ENCODE measurements at places on chromosomes 2 and 18.

DNA sequence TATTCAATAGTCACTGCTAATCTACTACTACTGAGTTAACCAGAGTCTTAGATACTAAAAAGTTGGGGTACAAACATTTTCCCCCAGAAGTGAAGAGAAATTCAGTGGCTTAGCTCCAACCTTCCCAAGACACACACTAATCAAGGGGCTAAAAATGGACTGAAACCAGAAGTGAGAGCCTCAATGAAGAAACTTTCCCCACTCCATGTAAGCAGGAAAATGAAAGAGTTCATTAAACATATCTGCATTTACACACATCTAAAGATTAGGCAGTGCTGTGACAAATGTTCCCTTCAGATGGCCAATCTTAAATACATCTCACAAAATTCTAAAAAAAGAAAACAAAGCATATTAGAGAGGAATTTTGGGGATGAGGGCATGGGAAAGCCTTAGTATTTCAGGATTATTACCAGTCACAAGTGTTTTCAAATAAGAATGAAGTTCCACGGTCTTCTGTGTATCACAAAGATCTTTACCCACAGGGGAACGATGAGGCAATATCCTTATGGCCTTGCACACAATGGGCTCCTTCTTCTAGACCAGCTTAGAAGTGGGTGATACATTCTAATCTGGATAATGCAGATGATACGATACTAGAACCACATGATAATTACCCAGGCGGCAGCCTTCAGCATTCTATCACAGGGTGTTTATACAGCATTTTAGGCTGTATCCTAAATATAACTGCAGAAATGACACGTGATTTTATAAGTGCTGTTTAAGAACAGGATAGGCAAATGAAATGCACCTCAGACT is 17.1 kb downstream of the ANKRD44 start:
- DNase-seq = peak; percentile 32

- no peak for DNase-seq
These were observed 1.7 kb upstream of the PER2 start for GRCh38 chr2:238290091-238290509.

- no peak for DNase-seq
These were observed 212.2 kb upstream of the RAB12 start for GRCh38 chr18:8397034-8397433.

- DNase-seq = no peak
These were observed 39.2 kb upstream of the PNPT1 start for GRCh38 chr2:55732854-55733253.

GRCh38 chr2:105397025-105397722 is 1.7 kb downstream of the FHL2 start:
- no peak for DNase-seq

DNA sequence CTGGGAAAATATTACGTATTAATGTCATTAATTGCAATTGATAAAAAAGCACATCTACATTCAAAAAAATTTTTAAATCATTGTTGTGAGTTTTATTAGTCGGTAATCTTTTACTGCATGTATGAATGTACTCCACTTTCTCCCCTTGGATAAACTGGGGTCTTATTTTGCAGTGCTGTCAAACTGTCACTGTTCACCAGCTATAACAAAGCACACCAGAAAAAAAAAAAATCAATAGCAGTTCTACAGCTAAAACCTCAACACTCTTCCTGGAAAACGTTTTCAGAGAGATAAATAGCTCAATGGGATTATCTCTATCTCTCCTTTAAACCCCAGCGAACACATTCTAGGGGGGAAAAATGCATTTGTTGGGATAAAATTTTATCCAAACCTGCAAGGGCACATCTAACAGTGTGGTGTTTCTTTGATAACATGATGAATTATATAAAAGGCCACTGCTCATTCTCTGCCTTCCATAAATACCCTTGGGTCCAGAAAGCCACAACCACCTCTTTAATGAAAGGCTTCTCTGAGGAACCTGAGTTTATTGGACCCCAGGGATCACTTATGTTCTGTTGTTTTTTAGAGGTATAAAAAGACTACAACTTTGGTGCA is 219.9 kb downstream of the CDH20 start:
- DNase-seq = no peak

DNA sequence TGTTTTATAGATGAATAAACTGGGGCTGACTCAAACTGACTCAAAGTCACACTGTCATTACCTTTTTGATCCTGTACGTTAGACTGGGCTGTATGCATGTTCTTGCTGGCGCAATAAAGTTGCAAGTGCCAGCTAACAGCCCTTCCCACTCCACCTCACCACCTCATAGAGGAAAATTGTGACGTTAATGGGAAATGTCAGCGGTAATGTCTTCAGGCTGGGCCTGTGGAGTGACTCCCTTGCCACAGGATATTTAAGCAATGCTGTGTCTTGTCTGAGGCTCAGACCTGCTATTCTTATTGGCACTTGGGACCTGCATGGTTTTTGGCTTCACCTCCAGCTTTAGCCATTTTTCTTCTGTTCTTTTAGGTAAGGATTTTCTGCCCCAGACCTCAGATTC is 25.2 kb upstream of the CASP10 start:
- DNase-seq = no peak

GRCh38 chr2:121363632-121364420 is 78.8 kb upstream of the TFCP2L1 start:
- DNase-seq = no peak

GRCh38 chr2:233833345-233833744 is 21.0 kb downstream of the HJURP start:
- no peak for DNase-seq

DNA sequence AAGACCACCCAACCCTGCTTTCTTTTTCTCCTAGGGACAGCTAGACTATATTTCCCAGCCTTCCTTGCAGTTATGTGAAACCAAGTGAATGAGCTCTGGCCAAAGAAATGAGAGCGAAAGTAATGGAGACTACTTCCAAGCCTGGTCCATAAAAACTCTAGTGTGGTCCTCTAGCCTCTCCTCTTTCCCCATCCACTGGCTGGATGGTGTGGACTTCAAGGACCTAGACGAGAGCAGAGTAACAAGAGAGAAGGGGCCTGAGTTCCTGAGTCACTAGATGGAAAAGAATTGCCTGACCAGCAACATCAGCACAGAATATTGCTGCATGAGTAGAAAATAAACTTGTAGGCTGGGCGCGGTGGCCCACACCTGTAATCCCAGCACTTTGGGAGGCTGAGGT is 2.9 kb upstream of the TMSB10 start:
- no peak for DNase-seq

- DNase-seq = no peak
These were observed 38.2 kb upstream of the RAB27B start for GRCh38 chr18:54790109-54790508.

DNA sequence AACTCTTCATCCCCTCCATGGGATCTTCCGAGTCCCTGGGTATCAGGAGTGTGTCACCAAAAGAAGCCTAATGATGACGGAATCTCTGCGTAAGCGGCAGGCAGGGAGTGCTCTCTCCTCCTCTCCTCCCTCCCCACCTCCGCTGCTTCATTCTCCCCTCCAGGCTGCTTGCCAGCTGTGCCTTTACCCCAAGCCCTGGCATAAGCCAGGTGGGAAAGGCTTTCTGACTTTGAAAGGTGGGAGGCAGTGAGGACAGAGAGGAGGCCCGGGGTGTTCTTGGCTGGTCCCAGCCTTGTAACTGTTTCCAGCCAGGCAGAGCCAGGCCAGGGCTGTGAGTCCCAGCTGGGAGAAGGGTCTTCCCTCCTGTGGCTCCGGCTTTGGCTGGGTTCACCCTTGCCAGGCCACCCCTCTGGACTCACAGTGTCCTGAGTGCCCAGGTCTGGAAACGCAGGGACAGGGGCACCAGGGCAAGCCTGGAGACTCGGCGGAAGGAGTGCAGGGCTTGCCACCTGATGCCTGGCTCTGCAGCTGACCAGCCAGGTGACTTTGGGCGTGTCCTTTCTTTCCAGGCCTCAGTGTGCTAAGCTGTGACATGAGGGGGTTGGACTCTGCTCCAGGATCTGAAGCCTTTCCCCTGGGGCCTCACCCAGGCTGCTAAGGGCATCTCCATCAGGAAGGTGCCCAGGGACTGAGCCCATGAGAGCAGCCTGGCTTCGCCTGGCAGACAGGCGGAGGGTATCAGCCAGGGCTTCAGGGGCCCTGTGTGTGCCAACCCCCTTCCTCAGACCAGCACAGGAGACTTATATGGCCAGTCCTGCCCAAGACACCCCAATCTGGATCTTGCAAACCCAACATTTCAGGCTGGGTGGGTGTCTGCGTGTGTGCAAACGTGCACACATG is 32.7 kb upstream of the HPCAL1 start:
- no peak for DNase-seq

- DNase-seq = no peak
These were observed 149.8 kb downstream of the KLHL29 start for GRCh38 chr2:23534771-23535170.

DNA sequence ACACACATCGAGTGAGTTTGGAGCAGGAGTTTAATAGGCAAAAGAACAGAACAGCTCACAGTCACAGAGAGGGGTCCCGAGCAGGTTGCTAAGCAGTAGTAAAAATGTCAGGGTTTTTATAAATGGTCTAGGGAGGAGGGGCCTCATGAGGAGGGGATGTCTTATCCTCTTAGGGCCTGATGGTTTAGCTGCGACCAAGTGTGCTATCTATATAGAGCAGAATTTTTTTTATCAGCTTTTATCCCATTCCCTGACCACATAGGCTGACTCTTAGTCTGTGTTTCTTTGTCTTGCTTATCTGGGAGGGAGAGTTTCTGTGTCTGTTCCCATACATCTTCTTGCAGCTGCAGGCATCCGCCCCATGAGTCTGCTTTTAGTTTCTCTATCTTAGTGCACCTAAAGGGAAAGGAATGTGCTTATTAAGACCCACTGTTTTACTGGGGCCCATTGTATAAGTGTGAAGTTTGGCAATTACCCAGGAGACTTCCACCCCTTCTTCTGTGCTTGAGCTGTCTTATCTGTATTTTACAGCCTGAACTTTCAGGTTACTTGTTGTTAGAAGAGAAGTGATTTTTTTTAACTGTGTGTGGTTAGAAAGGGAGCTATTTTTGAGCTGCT is 30.4 kb upstream of the GMCL1 start:
- DNase-seq = no peak

- no peak for DNase-seq
These were observed 634 bp upstream of the CNDP1 start for GRCh38 chr18:74533666-74534065.

GRCh38 chr18:59769129-59769865 is 72.1 kb upstream of the CCBE1 start:
- DNase-seq = no peak

- no peak for DNase-seq
These were observed 251.6 kb upstream of the NCKAP5 start for GRCh38 chr2:133819906-133820305.

DNA sequence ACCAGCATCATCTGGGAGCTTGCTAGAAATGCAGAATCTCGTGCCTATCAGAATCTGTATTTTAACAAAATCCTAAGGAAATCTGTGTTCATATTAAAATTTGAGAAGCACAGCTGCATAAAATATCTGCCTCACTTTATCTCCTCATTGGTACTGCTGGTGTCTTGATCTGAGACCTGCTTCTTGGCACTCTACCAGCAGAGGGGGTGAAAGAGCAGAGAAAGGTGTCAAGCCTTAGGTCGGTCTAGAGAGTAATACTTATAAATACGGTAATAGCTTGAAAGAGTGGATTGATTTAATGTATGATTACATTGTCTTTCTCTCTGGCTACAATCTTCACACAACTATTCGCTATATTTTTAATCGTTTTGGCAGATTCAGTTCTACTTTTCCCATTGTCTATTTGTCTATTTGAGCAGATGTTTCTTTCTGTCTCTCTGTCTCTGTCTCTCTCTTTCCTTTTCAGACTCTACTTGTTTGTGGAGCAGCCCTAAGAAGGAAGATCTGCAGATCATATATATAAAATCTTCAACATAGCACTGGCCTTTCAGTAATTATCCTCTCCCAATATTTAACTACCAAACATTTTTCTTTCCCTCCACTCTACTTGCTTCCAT is 1.7 kb upstream of the GCG start:
- DNase-seq = peak; percentile 55

DNA sequence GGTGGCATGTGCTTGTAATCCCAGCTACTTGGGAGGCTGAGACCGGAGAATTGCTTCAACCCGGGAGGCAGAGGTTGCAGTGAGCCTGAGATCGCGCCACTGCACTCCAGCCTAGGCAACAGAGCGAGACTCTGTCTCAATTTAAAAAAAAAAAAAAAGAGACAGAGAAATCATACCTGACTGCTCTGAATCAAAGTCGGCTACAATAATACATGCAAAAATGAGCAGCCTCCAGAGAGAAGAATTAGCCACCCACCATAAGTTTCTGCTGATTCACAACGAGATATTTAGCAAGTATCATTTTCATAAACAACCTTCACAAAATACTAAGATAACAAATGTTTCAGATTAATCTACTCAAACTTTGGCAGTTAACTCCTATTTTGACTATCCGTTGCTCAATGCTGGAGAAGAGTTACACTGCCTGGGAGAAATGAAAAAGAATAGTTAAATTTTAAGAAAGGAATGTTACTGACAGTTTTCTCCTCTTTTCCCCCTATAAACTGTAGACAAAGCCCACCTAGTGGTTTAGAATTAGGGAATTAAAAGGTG is 1.5 kb downstream of the OSBPL1A start:
- DNase-seq = no peak

GRCh38 chr2:240481720-240482119 is 46.3 kb downstream of the GPC1 start:
- DNase-seq = no peak

DNA sequence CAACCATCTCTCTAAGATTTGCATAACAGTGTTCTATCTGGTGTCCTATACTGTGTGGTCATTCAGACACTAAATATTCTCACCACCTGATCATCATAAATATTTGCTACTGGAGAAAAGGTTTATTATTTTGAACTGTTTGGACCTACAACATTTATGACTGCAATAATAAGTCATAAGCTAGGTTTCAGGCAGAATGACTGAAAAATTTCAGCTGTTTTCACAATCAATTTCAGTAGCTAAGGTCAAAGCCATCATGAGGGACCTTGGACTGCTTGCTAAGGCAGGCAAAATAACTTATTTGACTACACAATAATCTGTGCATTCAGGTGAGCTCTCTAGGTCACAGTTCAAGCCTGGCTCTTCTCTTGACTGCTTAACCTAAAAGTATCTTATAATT is 425.5 kb upstream of the CDH2 start:
- no peak for DNase-seq

DNA sequence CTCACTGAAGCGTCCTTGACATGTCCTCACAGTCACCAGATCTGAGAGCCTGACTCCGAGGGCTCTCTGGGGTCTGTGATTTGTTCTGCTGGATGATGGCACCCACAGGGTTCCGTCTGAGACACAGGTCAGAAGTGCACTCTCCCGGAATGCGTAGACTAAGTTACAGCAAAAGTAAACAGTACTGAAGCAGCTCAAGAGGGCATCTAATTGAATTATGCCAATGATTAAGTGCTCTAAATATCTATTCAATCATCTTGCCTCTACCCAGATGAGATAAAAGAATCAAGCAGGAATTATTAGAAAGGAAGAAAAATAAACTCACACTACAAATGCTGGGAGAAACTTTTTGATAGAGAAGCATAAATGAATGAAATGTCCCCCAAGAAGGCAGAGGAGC is 544.1 kb downstream of the SOX11 start:
- DNase-seq = no peak

All from CD4-positive, alpha-beta T cell treated with Interleukin-6 at 100 ng/mL for 8 hours (primary cell).